ENCODE measurements at places on chromosomes 12 and 14. TPM values are rescaled to one million over a fixed set of nuclear protein-coding genes. Genes with fewer than 3 reads are reported as not detected.

The TMEM132D gene
- not detected for total RNA-seq

The GZMH gene
- not detected for total RNA-seq

The IFI27 gene
- 51.4 TPM for total RNA-seq

The TRPV4 gene
- total RNA-seq: 0.43 TPM

The RERGL gene
- total RNA-seq: 0.32 TPM

The TCL1B gene
- total RNA-seq: not detected
